T-cell (primary cell): ENCODE measurements at places on chromosomes 1 and 21.

- DNase-seq = no peak
- no peaks in the 10 kb centered on the region for H3K36me3 ChIP-seq
- H3K27me3 ChIP-seq = peaks cover 2% of the 10 kb centered on the region
- peaks cover 4% of the 10 kb centered on the region for H3K4me1 ChIP-seq
Measured at GRCh38 chr21:36751383-36751782, 52.5 kb downstream of the SIM2 start.

GRCh38 chr1:3907031-3907534, 7.0 kb upstream of the C1orf174 start:
- no peak overlapping the region for H3K27ac ChIP-seq
- H3K4me1 ChIP-seq = peaks cover 12% of the 10 kb centered on the region
- H3K4me3 ChIP-seq = no peak overlapping the region
- no peak for DNase-seq

DNA sequence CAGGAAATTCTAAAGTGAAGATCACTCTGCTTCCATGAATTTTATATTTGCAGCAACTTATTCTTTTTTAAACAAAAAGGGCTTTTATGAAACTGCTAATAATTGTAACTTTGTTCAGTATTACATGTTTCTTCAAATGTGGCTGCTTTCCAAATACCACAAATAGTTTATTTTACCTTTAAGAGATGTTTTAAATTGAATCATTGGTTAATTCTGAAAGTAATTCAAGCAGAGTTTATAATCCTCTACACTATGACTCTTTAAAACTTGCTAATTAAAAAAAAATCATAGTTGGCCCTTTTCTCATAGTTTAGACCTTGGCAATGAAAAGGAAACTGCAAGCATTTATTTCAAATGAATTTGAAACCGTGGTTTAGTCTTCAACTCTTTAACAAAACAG, 59.6 kb downstream of the SDCCAG8 start:
- peaks cover 6% of the 10 kb centered on the region for H3K36me3 ChIP-seq
- H3K4me1 ChIP-seq = no peaks in the 10 kb centered on the region
- H3K27me3 ChIP-seq = no peaks in the 10 kb centered on the region
- no peak overlapping the region for H3K4me3 ChIP-seq
- no peak overlapping the region for H3K27ac ChIP-seq
- DNase-seq = no peak

DNA sequence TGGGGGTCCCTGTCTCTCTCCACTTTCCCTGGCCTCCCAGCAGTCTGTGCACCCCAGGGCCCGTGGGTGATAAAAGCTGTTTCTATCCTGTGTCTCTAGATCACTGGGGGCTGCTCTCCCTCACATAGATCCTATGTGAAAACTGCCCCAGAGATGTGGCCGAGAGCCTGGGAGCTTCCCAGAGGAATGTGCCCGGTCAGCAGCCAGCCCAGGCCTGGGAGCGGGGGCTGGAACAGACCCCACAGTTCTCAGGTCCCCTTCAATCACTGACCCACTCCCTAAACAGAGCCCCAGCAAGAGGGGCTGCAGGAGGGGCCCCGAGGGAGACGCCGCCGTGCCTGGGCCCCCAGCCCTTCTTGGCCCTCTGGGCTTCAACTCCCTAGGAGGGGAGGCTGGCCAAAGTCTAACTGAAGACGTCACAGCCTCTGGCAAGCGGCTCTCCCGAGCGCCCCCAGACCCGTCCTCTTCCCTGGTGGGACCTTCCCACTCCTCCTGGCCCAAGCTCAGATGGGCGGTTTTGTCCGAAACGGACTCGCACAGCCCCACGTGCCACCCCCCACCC, 403 bp downstream of the MXRA8 start:
- no peaks in the 10 kb centered on the region for H3K36me3 ChIP-seq
- H3K4me3 ChIP-seq = no peak overlapping the region
- H3K27ac ChIP-seq = no peak overlapping the region
- no peak for DNase-seq
- peaks cover 73% of the 10 kb centered on the region for H3K27me3 ChIP-seq

DNA sequence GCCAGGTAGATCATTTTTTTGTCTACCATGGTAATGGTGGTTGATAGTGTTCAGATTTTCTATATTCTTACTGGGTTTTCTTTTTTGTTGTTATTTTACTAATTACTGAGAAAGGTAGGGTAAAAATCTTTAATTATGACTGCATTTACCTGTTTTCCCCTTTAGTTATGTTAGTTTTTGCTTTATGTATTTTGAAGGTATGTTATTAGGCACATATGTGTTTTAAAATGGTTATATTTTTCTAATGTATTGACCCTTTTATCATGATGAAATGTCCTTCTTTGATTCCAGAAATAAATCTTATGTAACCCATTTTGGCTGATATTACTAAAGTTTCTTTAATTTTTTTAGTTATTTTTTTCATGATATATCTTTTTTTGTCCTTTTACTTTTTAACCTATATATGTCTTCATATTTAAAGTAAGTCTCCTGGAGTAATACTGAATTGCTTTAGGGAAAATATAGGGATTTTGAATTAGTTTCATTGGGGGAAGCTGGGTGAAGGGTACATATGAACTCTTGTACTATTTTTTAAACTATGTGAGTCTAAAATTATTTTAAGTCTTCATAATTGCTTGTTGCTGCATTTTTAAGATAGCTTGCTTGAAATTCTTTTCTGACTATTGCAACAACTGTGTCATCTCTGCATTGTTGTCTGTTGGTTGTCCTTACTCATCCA, 22.4 kb downstream of the SLC35A3 start:
- no peaks in the 10 kb centered on the region for H3K27me3 ChIP-seq
- no peak overlapping the region for H3K4me3 ChIP-seq
- H3K27ac ChIP-seq = no peak overlapping the region
- DNase-seq = no peak
- no peaks in the 10 kb centered on the region for H3K4me1 ChIP-seq
- H3K36me3 ChIP-seq = peaks cover 6% of the 10 kb centered on the region

GRCh38 chr1:23732363-23733224, 10.7 kb upstream of the ELOA start:
- H3K27ac ChIP-seq = no peak overlapping the region
- no peak for DNase-seq
- H3K36me3 ChIP-seq = no peaks in the 10 kb centered on the region
